Urothelium cell line (cell line): ENCODE measurements at places on chromosomes 3 and 15.

DNA sequence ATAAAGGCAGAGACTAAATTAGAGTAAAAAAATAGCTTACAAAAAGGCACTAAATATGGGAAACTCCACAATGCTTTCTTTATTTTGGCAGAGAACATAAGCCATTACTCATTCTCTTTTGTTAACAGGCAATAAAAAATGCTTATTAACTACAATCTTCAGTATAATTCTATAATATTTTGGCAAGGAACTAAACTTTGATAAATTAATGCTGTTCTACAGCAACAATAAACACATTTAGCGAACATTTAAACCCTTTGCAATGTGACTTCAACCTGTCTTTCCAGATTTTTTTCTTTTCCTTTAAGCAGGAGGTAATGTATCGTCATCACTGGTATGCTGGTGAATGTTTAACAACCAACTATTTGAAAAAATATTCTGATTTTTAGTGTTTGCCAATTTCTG lies 42.2 kb upstream of the POU1F1 start:
- DNase-seq, result no peak

DNA sequence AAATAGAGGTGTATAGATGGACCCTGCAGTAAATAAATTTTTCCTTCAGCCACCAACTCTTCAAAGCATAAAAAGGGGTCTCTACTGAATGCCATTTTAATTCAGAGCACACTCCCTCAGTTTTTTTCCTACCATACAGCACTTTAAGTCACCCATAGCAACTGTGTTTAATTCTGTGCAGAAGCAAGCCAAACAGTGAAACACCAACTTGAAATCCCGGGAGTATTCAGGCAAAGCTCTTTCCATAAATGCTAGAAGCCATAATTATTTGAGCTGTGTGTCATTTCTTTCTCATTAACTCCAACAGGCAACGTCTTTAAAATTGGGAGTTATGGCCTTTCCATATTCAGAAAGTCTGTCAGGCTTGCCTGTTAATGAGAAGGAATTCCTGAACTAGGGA lies 562.1 kb downstream of the GRM7 start:
- no peak for DNase-seq

DNA sequence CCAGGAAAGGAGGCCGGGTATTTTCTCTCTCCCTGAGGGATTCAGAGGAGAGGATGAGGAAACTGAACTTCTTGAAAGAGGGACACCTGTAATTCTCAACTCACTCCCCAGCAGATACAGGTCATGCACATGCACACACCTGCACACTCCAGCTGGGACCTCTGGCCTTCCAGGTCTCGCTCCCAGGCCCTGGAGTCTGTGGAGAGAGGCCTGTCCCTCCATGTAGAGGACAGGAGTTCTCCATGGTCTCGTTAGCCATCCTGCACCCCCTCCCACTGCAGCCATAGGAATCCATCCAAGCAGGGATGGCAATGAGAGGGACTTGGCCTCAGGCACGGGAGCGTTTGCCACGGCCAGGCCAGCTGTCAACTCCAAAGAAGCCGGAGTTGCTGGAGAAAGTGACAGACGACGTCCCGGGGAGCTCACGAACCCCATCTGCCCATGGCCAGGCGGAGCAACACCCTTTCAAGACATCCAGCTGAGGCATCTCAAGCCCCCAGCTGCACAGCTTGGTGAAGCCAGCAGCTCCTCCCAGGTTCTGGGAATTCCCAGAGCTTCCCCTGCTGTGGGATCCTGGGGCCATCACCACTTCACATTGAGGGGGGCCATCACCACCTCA lies 223.3 kb downstream of the UACA start:
- DNase-seq, result no peak

DNA sequence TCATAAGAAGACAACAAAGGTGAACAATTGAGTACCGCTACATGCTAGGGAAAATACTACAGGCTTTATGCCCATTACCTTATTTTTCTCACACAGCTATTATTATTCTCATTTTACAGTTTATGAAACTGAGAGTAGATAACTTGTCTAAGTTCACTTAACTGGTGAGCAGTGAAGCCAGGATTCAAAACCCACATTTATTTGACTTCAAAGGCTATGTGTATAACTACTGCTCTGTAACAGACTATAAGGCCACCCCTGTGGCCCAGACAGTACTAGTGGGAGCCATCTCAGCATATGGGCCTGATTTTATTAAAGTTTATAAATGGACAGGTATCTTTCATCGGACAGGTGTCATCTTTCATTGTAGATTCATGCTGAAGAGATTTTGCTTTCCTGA lies 14.4 kb upstream of the BBX start:
- no peak for DNase-seq

GRCh38 chr15:49731187-49732099 lies 110.6 kb downstream of the DTWD1 start:
- DNase-seq, result no peak

DNA sequence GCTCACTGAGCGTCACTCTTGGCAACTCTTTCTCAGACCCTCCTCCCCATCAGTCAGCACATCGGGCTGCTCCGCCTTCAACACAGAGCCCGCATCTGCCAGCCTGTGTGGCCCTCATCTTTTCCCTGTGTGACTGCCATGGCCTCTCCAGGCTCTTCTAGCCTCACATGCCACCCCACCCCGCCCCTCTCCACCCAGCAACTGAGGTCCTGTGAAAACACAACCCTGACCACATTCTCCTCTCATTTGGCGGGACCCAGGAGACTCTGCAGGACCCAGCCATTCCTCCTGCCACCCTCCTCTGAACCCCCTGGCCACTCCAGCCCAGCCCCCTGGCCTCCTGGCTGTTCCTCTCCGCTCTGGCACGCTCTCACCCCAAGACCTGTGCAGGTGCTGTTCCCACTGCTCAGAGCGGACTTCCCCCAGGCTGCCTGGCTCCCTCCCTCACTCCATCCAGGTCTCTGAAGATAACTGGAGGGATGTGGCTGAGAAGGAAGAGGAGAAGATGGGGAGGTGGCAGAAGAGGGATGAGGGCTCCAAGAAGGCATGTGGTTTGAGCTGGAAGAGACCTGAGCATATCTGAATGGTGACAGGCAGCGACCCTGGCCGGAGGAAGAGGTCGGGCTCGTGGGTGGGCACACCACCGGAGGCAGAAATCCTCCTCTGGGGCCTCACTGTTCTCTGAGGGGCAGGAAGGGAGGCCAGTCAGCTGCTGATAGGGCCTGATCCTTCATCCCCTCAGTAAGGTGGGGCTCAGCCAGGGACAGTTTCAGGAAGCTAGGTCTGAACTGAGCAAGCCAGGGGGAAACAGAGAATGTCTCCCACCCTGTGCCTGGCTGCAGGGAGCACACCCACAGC lies 111.2 kb upstream of the RPL32 start:
- no peak for DNase-seq

GRCh38 chr15:66186049-66186825 lies 67.3 kb downstream of the MEGF11 start:
- no peak for DNase-seq

DNA sequence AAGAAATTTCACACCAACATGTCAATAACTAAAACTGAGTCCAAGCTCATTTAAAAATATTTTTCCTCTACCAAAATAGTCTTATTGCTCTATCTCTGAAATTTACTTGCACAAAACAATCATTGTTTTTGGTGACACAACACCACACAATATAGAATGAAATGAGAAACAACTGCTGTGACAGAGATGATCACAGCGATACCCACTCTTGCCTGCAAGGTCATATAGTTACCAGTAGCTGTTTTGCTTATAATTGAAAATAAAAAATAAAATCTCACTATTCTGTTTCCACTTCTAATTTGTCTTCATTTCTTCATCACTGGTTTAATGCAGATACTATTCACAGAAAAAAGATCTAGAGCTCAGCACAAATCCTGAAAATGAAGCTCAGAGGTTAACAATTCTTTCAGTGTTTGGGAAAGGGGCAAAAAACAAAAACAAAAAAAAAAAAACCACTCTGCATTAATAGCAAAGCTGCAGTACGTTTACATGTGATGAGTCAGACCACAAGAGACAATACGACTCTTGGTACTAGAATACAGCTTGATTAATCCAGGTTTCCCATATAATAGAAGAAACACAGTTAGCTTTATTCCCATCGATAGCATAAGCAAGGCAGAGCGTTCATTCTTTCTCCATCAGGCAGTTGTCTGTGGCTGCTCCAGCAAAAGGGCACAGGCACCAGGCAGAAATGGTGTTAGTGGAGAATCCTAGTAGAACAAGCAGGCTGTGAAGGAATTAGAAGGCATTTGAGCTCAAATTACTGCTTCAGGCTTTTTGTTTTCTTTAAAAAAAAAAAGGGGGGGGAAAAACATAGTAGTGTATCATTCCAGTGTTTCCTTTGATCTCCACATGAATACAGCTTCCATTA lies 773 bp downstream of the ANKRD28 start:
- peak; percentile 26 for DNase-seq

DNA sequence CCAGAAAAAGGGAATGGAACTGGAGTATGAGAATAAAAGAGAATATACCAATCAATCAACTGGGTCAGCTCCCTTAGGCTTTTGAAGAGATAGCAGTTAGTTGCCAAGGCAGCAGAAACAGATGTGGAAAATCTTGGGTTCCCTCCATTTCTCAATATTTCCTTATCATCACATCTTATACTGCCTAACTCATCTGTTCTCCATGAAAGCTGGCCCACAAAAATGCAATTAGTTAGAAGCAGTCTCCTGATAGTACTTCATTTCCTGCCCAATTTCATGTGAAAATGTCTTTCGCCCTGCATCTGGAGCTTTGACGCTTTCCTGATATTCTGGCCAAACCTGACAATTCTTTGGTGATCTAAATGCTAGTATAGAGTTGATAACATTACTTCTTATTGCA lies 30.1 kb upstream of the SPTSSB start:
- no peak for DNase-seq

- no peak for DNase-seq
Observed at GRCh38 chr3:187085021-187085666, 54.2 kb downstream of the RPL39L start.

- no peak for DNase-seq
Observed at GRCh38 chr3:144774897-144775296, 803.3 kb downstream of the DIPK2A start.
